ENCODE measurements at places on chromosomes 2 and 18.

GRCh38 chr2:68396093-68396492 is 31.0 kb downstream of the PLEK start:
- DNase-seq, result no peak

DNA sequence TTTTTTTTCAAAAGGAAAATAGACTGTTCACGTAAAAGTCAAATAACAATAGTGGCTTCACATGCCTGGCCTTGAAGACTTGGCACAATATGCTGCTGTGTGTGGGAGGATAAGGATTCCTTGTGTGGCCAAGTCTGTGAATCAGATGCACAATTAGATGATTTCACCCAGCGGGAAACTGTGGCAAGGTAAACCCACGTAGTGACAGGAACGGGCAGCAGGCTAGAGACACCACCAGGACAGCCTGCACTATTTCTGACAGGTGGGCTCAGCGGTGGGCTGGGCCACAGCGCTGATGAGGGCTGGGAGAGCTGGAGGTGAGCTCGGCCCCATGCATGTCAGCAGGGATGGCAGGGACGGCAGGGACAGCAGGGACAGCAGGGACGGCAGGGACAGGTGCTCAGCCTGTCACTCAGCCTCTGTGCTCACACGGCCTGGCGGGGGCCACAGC is 21.6 kb downstream of the SNORC start:
- DNase-seq, result no peak

GRCh38 chr2:120731175-120731574 is 4.5 kb upstream of the GLI2 start:
- no peak for DNase-seq

GRCh38 chr18:45449418-45450227 is 165.7 kb upstream of the SLC14A2 start:
- DNase-seq, result no peak

DNA sequence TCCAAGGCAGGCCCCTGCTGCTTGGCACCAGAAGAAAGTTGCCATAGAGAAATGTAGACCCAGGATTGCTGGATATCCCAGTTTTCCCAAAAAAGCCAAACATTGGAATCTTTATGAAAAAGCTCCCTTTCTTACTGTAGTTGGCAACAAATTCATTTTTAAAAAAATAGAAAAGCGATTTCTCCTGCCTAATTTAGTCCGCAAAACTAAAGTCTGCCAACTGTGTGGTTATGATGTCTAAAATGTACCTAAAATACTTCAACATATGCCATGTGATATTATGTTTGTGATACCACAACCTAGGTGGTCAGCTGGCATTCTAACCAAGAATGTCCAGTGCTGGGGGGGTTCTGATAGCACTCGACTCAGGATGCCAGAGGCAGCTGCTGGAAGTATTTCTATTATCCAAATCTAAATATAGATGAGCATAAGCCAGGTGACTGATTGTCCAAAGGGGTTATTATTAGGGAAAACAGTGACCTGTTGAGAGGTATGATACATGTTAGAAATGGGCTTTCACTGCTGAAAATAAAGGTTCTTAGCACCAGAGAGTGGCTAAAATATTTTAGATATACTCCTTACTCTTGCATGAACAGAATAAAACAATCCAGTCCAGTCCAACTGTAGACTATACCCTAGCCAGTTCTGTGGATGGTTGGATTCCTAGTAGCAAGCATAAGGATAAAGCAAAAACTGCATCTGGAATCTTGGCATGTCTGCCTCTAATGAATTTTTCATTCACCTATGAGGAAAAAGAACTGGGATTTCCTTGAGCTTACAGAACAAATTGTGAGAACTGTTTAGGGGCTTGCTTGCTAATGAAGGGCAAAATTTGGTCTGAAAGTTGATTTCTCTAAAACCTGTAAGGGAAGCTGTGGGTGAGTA is 101.7 kb downstream of the STK39 start:
- DNase-seq, result no peak

GRCh38 chr2:69589973-69590652 is 53.4 kb downstream of the AAK1 start:
- no peak for DNase-seq

GRCh38 chr2:43032213-43033015 is 194.0 kb downstream of the ZFP36L2 start:
- no peak for DNase-seq

GRCh38 chr2:33058716-33059470 is 112.1 kb downstream of the LTBP1 start:
- no peak for DNase-seq

DNA sequence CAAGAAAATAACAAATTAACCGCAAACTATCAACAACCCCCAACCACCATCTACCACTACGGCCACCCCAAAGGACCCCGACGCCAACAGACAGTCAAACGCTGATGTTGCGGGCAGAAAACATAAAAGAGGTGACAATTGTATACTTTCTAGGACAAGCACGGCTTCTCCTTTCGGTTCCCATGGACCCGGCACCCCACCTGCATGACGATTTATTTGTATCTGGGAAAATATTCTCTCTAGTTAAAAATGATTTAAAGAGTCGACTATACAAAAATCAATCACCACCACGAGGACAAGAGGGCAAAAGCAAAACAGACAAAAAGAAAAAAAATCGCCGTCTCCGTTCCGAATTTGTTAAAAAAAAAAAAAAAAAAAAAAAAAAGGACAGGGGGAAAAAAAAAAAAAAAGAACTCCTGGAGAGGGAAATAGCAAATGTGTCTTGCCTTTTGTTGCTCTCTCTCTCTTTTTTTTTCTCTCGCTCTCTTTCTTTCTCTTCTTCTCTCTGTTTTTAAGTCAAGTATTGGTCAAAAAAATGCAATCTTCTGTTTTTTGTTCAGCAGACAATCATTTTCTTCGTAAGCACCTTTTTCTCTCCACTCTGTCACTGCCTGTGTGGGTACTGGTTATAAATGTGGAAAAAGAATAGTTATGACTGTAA is 3.6 kb downstream of the SIX3 start:
- no peak for DNase-seq

- no peak for DNase-seq
Observed at GRCh38 chr2:6800553-6800952, 65.2 kb downstream of the CMPK2 start.

- DNase-seq, result no peak
Observed at GRCh38 chr2:15169326-15170069, 391.6 kb downstream of the NBAS start.

GRCh38 chr2:84857566-84857965 is 23.3 kb downstream of the TRABD2A start:
- DNase-seq, result no peak

DNA sequence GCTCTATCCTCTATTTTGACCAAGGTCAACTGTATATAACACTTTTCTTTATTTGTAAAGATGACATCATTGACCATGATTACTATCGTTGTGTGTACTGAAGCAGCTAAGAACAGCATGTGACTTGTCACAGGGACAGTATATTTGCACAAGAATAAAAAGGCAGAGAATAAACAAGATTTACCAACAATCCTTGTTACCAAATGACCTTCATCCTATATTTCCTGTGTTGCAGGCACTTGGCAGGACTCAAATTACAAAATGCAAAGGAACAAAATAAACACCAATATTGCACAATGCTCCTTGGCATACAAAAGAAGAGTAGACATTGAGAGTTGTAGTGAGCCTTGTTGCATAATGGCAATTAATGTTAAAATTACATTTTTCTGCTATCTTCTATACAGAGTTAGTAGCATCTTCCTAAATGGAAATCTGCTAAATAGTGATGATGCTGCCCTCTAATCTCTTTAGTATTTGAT is 61.8 kb downstream of the RFTN2 start:
- no peak for DNase-seq

- no peak for DNase-seq
Observed at GRCh38 chr2:238505119-238505891, 78.6 kb downstream of the ASB1 start.

DNA sequence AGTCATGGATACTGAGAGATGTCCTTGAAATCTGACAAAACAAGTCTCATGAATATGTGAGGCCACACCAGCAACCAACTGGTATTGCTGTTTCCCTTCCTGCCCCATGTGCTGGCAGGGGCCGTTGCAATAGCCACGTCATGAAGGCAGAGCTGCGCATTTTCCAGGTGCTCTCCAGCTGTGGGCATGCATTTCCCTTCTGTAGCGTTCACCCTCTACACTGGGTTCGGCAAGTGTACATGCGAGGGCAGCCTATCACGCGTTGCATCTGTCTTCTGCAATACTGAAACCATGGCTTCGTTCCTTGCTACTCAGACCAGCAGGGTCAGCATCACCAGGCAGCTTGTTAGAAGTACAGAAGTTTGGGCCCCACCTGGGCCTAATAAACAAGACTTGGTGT is 17.4 kb downstream of the ARL4C start:
- no peak for DNase-seq

- no peak for DNase-seq
Observed at GRCh38 chr18:10317864-10318690, 136.4 kb upstream of the APCDD1 start.

DNA sequence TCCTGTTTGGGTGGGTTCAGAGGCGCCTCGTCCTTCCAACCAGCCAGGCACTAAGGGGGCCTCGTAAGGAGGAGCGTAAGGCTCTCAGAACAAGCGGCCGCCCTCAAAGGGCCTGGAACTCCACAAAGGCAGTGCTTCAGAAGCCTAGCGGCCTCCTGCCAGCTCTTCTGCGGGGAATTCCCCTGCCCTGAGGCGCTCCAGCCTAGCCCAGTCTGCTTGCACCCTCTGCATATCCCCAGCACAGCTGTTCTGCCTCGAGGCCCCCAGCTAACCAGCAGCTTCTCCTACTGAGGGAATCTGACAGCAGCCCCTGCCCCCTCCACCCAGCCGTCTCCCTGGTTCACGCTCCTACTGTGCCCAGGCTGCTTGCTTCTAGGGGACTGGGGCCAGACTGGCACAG is 265.9 kb downstream of the TFCP2L1 start:
- DNase-seq, result no peak

DNA sequence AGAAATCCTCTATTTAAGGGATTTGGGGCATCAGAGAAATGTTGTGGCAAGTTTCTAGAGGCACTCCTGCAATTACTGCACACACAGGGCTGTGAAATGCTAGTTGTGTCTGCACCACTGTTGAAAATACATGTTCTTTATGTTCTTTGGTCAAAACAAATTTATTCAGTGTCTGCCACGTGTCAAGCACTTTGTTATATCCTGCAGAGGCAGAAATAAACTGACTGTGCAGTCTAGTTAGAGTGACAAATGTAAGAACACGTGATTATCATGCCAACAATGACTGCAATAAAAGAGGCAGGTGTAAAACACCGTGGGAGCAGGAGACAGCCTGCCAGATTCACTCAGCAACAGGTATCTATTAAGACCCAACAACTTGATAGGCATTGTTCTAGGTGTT is 423.3 kb downstream of the LRP1B start:
- DNase-seq, result no peak

DNA sequence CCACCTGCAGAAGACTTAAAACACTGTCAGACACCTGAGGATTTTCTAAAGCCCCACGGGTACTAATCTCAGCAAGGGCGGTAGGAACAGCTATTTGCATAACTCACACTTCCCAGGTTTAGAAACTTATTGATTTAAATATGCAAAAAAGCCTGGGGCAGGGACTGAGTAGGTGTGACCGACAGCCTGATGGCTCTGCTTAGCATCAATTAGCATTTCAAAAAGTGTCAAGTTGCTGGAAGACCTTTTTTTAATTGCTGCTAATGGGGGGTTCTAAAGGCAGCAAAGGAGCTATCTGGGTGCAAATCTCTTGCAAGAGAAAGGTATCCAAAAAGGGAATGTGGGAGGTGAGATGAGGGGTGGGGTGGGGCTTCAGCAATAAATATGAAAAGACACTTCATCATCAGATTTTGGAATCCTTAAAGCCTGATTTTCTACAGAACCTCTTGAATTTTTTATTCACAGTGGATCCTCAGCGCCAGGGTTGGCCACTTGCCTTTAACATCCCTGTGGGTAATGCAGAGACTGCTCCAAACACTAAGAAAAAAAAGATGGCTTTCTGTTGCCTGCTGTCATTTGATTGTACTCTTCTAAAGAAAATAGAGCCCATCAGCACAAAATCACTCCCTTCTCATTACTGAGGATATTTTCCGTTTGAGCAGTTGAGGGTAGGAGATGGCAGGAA is 121.1 kb upstream of the RMP24 start:
- DNase-seq, result no peak

DNA sequence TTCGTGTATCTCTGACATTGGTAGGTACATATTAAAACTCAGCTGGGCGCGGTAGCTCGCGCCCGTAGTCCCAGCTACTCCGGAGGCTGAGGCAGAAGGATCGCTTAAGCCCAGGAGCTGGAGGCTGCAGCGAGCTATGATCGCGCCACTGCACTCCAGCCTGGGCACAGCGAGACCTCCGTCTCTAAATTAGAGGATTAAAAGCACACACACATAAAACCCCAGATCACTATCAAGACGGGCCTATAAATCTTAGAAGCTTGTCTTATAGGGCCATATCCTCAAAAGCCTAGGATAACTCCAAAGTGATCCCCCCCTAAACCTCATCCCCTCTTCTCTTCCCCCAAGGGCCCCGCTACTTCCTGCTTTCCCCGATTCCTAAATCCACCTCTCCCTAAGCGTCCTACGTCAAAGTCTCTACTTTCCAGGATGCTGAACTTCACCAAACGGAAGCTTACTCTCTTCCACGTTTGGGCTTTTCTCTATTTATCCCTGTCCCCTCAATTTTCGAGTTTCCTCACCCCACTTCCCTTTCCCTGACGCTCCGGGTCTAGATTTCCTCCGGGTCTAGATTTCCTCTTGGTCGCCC is 707 bp downstream of the KRCC1 start:
- DNase-seq, result no peak

DNA sequence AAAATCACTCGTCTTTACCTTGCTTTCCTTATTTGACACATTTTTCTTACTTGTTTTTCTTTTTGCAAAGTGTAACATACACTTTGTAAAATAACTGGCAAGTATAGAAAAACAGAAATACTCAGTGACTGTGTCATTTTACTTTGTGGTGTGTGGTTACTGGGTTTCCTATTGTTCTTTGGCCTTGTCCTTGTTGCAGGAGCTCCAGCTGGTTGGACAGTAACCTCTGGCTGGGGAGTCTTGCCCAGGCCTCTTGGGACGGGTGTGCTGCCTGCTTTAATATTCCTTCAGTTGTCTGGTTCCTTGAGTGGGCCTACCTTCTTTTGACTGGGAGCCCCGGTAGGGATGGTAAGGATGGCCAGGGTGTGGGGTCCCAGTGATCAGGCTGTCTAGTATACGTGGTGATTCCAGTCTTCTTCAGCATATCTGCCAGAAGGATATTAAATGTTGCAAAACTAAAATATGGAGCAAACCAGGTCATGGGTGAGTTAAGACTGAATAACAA is 53.8 kb downstream of the RNF144A start:
- no peak for DNase-seq

DNA sequence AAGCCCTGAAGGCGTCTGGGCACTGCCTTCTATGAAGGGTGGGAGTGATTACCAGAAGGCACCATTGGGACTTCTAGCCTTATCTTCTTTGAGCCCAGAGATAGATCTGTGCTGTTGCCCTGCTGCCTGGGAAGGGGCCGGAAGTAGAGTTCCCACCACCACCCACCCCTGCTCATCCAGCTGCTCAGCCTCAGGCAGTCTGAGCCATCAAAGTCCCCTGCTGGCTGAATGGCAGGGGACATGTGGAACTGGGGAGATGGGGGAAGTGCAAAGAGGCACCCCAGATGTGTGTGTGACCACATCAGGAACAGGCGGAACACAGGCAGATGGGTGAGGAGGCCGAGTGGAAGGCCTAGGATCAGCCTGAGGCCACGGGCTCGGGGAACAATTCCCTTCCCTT is 3.3 kb upstream of the WNT10A start:
- DNase-seq, result no peak

GRCh38 chr2:157181234-157181633 is 76.3 kb upstream of the GALNT5 start:
- no peak for DNase-seq

- no peak for DNase-seq
Observed at GRCh38 chr2:73415906-73416305, 30.3 kb downstream of the ALMS1 start.
